ENCODE measurements at places on chromosomes 5 and 9.
A peak's percentile ranks its signal among the peaks of the same experiment; 100 is the strongest.

GRCh38 chr9:79660615-79661014, 88.8 kb downstream of the TLE4 start:
- no peak for DNase-seq

DNA sequence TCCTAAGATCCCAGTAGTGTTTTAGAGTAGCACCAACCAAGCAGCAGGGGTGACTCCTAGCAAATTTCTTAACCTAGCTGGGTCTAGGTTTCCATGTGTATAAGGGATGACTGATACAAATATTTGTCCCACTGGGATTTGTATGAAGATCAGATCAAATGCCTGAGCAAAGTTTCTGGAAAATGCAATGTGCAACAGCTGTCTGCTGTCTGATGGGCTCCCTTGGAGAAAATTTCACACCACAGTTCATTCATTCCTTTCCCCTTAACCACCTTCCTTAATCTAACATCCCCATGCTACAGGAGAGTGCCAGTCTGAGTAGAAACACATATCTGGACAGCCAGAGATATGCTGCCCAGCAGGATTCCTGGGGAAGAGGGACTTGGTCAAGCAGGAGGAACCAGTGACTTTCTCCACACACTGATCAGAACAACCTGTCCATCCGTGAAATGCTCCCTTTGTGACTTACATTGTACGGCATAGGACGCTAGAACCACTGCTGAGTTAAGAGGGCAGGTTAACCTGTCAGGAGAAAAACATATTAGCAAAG, 53.3 kb downstream of the PTPN3 start:
- DNase-seq = no peak

GRCh38 chr5:69265931-69266330, 31.2 kb downstream of the CDK7 start:
- DNase-seq = no peak

DNA sequence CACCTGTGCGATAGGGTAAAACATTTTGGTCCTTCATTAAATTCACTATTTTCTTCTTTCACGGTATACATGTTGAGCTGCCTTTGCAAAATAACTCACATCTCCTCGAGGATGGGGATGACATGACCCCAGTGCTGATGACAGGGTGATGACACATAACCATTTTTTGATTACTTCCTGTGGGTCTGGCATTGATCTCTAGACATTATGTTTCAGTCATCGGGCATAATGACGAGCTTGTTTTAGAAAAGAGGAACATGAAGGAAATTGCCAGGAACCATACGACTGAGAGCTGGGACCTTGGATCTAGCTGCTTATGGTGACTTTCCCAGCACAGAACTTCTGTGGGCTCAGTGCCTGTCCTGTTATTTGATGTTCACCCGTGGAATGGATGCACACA, 25.2 kb downstream of the COL5A1 start:
- DNase-seq = no peak

GRCh38 chr9:90099262-90099963, 494.6 kb downstream of the GADD45G start:
- DNase-seq = no peak

DNA sequence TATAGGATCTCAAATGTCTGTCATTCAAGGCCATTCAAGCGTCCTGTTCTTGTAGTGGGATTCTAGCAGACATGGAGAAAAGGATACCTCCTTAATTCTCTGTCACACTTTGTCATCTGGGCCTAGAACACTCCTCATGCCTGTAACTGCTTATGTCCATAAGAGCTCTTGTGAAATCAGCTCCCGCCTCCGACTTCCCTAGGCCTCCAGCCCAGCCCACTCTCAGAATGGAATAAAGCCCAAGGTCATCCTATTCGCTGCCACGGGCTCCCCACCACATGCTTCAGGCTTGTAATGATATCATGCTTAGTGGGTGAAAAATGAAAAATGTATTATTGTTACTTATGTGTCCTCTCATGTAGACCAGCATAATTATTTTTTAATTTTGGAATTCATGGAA, 632.5 kb downstream of the ISL1 start:
- DNase-seq = no peak

- DNase-seq = peak; percentile 85
Observed at GRCh38 chr9:114385397-114386181, 2.2 kb downstream of the AKNA start.

DNA sequence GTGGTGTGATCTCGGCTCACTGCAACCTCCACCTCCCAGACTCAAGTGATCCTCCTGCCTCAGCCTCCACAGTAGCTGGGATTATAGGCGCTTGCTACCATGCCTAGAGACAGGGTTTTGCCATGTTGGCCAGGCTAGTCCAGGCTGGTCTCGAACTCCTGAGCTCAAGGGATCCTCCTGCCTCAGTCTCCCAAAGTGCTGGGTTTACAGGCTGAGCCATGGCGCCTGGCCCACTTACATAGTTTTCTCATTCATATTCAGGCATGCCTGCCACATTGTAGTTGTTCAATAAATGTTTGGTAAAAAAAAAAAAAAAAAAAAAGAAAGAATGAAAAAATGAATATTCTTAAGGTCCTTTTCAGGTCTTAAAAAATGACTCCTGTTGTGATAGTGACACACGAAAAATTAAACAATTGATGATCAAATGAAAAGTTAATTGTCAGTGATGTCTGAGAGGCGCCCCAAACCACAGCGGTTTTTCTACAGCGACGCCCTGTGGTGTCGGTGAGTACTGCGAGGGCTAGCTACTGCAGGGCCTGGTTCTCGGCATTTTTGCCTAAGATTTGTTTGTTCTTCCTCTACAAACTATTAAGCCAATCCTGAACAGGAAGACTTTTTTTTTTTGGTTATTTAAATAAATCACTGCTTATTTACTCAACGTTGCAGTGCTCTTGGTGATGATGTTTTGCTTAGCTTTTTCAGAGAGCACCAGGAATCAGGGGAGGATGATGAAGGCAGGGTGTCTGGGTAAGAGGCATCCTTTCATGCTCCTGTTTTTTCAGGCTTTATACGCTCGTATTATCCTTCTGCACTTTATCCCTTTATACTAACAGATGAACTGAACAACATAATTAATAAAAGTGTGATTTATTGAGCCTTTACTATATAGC, 67.0 kb upstream of the DPYSL3 start:
- DNase-seq = no peak

DNA sequence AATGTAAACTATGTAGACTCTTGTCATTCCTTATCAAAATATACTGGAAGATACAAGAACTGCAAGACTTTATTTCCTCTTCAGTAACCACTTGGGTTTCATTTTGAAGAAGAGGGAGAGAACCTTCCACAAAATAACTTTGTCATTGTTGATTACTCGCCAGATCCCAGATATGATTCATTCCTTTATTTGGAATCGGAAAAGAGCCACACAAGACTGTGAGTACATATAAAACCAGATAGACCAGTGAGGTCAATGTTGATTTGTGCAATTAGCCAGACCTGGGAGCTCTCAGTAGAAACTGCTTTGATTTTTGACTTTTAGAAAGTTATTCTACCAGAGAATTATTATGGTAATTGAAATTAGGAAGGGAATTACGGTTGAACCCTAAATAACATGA, 146.1 kb downstream of the TMEM167A start:
- DNase-seq = no peak

DNA sequence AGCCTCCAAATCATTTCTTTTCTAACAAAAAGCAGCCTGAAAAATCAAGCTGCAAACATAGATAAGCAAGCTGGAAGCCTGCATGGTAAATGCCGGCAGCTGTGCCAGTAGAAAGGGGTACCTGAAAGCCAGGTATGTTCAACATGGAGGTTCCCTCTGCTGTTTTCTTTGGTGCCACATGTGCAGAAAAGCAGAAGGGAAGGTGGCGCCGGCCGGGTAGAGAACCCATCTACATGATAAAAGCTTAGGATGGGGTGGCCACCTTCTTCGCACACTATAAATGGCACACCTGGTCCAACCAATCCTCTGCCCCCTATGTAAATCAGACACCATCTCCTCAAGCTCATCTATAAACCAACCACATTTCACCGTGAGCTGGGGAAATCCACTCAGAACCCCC, 268.9 kb upstream of the IRX2 start:
- DNase-seq = no peak

DNA sequence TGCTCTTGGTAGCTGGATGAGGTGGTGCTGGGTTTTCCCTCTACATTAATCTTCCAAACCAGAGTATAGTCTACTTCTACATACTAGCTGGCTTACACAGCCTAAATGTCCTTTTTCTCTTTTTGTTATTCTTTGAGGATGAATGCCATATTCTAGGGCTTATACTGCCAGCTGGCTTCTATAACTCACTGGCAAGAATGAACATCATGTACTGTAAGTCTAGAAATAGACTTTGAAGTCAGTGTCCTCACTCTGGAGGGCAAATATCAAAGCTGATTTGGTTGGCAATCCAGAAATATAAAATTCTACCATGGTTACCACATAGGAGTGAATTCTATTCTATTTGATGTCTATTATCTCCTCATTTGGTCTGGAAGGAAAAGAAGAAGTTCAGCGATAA, 251.7 kb upstream of the TYRP1 start:
- no peak for DNase-seq

DNA sequence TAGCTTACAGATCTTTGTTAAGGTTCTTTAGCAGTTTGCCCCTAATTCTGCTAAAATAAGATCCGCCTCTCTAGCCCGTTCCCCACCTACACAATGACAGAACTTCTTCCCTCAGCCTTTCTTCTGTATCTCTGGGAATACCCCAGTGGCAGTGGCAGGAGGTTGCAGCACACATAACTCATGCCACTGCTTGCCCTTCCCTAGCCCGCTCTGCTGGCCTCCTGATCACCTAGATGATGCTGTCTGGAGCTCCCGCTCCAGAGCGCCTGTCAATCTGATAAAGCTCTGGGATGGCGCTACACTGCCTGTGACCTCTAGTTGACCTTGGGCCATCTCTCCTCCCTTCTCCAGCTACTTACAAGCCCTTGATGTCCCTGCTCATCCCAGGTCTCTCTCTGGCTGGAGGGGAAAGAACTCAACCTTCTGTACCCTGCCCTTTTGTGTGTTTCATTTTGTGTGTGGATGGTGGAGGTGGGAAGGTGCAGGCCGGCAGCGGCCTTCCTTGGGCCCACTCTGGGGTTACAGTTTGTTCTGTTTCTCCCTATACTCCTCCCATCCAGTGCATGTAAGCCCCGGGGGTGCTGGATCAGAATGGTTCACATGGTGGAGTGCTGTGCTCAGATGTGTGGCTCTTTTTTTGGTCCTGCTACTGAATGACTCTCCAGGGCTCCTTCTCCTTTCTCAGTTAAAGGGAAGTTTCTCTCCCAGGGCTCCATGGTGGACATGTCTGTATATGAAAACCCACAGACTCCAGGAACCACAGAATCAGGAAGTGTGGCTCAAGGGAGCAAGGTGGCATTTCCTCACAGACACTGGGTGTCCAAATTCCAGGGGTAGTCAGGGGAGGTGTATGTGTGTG, 29.1 kb downstream of the MTX3 start:
- no peak for DNase-seq

DNA sequence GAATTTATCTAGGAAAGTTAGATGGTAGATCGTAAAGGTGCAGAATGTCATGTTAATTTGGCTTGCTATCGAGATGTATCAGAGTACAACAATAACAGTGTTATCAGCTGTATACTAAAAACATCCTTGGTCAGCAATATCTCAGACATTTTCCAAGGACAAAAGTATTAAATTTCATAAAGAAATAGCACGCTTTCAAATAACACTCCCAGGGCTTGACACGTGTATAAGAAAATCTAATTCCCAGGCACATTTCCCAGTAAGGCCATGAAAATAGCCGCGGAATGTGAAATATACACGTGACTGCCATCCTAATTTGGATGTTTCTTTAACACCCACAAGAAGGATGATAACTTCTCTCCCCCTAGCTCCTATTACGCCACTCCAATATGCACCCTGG, 17.7 kb upstream of the SYK start:
- no peak for DNase-seq

DNA sequence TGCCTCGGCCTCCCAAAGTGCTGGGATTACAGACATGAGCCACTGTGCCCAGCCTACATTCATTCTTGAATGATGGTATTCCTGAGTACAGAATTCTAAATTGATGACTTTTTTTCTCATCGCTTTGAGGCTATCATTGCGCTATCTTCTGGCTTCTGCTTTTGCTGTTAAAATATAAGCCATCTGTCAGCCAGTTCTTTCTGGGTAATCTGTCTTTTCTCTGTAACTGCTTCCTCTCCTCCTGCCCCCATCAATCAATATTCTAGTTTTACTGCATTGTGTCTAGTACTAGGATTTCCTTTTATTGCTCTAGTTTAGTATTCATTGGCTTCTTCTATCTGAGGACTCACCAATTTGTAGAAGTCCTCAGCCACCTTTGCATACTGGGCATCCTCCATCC, 89.0 kb downstream of the PLPP1 start:
- no peak for DNase-seq

DNA sequence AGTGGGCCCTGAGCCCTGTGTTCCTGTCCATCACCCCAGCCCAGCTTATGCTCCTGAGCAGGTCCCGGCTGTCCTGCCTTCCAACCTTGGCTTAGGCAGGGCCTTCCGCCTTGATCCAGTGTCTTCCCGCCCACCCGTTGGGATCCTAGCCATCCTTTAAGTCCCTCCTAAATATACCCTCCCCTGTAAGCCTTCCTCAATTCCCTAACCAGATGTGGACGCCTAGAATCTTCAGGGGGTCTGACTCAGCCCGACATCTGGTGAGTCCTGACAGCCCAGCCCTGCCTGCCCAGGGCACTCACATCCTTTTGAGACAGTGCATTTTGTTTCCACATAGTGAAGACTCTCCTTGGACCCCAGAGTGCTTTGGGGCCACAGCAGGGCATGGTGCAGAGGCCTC, 23.7 kb downstream of the SLC6A7 start:
- DNase-seq = no peak

DNA sequence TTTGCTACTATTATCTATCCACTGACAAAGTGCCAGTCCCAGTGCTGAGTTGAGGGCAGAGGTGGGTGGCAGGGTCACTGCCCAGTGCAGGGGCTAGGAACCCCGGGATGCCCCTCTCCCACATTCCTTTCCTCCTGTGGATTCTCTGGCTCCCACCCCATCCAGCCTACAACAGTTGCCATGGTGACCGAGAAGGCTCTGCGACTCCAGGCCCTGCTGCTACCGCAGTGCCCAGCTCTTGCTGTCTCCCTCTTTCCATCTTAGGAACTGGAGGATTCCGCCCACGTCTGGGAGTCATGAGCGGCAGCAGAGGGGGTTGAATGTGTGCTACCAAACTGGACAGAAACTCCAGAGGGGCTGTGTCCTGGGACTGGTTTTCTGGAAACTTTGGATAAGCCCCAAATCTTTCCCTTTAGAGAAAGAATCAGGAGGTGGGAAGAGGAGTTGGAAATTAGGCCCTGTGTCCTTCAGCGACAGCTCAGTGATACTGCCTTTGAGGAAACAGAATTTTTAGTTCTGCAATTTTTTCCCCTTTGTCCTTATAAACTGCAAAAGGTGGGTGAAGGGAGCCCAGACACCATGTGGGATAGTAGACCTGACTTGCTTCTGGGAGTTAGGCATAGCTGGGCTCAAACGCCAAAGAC, 20.7 kb upstream of the C5orf47 start:
- no peak for DNase-seq

- no peak for DNase-seq
Observed at GRCh38 chr9:78539904-78540303, 243.0 kb downstream of the PSAT1 start.
